H9 (cell line): ENCODE measurements at places on chromosomes 1 and 21. TPM values are rescaled to one million over a fixed set of nuclear protein-coding genes. Genes with fewer than 3 reads are reported as not detected.

DNA sequence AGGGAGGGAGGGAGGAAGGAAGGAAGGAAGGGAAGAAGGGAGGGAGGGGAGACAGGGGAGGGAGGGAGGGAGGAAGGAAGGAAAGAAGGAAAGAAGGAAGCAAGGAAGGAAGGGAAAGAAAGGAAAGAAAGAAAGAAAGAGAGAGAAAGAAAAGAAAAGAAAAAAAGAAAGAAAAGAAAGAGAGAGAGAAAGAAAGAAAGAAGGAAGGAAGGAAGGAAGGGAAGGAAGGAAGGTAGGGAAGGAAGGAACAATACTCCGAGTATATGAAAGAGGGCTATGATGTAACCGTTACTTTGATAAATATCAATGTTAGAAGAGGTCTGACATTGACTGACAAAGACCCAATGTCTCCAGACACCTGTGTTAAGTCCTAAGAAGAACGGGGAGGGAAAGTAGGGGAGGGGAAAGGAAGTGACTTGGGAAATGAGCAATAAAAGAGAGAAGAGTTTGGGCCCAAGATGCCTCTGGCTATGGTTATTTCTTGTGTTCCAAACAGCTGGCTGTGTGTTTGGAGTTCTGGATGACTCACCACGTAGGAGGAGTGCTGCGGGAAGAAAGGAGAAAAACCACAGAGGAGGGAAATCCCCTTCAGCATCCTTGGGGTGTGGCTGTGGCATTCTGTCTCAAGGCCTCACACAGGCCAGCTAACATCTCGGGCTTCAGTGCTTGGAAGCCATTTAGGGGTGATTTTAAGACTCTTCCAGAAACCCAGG, 37.0 kb upstream of the RXRG start:
- DNase-seq = no peak

Gene RAD54L
- total RNA-seq = 43.4 and 46.8 TPM in 2 replicates

Gene RUNX3
- total RNA-seq = 0.33 and 0.35 TPM in 2 replicates

- no peak for DNase-seq
Observed at GRCh38 chr1:226529891-226530290, 18.7 kb upstream of the STUM start.

DNA sequence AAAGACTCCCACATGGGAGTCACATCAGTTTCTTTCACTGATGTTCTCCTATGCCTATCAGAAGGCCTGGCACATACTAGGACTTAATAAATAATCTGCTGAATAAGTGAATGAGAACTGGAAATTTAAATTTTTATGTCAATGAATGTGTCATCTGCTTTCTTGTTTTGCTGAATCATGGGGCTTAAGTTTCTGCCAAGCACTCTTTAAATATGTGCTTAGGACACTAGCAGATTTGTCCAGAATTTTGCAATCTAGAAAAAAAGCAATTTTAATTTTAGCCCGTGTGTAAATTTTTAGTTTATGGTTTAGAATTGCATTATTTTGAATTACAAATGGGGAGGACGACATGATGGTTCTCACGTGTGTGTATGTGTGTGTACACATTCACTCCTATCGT, 803.1 kb downstream of the USP25 start:
- DNase-seq = no peak

- DNase-seq = no peak
Observed at GRCh38 chr1:172146141-172146850, 274.2 kb upstream of the C1orf105 start.

GRCh38 chr1:35574125-35574654, 1.1 kb downstream of the TFAP2E start:
- DNase-seq = no peak

- DNase-seq = no peak
Observed at GRCh38 chr1:208074353-208074752, 163.4 kb upstream of the CD34 start.

Gene ALG14
- total RNA-seq = 2.5 and 2.7 TPM in 2 replicates

Gene PRXL2B
- 40.7 and 49.6 TPM in 2 replicates for total RNA-seq

GRCh38 chr21:45643021-45643980, at the start of gene PCBP3:
Gene PCBP3 (plus strand): TSS chr21:45643725. CDS start chr21:45850086, 206,361 bp downstream.
- peak; percentile 98 for DNase-seq

Gene CAMSAP2
- total RNA-seq = 30.7 and 33.7 TPM in 2 replicates

DNA sequence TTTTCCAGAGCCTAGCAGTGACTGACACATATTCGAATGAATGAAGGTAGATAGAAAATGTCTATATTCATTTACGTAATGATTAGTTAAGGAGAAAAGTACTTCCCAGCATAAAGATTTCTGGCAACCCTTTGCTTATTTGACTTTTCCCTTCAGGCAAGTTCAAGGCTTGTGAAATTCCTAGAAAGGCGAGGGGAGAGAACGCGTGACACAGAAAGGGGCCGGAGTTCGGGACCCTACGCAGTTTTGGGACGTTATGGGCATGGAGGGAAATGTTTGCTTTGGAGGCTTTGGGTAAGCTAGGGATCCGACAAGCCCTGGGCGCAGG, 472 bp upstream of the USP25 start:
- no peak for DNase-seq

DNA sequence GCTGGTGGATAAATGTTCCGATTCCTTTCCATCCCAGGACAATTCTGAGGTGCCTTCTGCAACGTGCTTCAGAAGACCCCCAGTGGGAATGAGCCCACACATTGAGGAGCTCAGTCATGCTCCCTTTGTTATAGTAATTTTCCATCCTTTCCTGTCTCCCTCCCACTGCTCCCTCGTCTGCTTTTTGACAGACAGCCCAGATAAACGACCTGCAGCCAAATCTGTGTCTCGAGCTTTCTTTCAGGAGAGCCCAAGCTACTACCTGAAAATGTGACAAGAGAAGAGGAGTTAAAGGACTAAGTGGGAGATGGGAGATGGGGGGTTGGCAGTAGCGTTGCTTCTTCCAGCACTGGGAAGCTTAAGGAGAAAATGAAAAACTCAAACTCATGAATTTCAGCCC, 65.9 kb upstream of the LRRN2 start:
- DNase-seq = no peak

Gene LDLRAD1
- not detected in 2 replicates for total RNA-seq

Gene FLG2
- total RNA-seq = not detected in 2 replicates

GRCh38 chr1:16922885-16923431, 1.2 kb downstream of the CROCC start:
- DNase-seq = peak; percentile 25

DNA sequence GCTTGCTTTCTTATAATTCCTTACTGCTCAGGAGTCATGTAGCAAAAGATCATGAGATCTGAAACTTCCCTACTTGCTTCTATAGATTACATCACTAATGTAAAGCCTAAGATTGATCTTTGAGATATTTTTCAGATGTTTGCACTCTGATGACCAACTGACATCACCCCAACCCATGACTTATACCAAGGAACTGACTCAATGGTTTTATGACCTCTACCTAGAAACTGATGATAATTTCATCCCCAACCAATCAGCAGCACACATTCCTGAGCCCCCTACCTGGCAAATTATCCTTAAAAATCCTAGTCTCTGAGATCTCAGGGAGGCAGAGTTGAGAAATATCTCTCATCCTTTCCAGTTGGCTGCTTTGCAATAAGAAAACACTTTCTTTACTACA, 122.3 kb upstream of the CAMK1G start:
- DNase-seq = no peak

- no peak for DNase-seq
Observed at GRCh38 chr1:60547821-60548220, 474.3 kb upstream of the C1orf87 start.

Gene S100A5
- not detected in 2 replicates for total RNA-seq

- DNase-seq = no peak
Observed at GRCh38 chr1:7121622-7121988, 336.4 kb downstream of the CAMTA1 start.

GRCh38 chr1:116819081-116819480, 64.9 kb downstream of the CD2 start:
- DNase-seq = no peak

DNA sequence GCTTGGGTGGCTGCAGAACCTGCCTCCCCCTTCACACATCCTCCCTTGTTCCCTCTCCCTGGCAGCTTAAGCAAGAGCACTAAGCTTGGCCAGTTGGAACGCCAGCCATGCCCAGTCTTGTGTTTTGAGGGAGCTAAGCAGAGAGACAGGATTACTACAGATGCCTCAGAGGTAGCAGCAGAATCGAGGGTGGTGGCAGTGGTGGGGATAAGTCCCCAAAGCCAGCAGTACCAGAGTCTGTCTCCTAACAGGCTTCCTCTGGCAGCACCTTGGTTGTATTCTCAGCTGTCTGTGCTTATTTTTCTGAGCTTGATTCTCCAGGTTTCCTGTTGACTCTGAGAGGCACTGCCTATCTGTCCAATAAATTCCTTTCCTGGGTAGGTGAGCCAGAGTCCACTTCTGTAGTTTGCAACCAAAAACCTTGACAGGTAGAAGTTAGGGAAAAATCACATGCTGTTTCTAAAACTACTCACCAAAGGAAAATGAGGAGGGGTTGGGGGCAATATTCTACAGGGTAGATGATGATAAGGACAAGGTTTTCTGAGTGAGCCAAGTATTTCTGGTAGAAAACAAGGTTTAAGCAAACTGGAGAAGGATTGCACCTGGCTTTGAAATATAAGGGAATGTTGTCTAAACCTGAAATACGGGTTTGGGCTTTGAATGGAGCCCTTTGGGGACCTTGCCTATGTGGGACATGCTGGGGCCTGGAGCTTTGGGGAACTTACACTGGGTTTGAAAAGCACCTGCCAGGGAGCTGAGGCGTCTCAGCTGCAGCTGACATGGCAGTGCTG, 100.8 kb downstream of the PBX1 start:
- peak; percentile 51 for DNase-seq

Gene PTAFR
- 1.8 and 1.9 TPM in 2 replicates for total RNA-seq

DNA sequence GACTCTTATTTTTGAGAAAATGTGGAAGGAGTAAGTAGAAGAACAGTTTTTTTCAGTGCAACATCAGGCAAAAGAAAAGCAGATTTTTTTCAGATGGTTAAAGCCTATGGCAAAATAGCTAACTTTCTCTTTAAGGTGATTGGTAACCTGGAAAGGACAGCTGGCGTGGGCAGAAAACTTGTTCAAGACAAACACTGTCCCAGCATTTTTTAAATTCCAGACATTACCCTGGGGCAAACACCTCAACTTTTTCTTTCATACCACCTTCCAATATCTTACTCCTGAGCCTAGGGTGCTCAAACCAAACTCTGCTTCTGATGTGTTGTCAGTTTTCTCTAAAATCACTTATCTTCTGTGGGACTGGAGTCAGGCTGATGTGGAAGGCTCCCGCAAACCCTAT, 2.7 kb upstream of the LEPR start:
- DNase-seq = no peak

DNA sequence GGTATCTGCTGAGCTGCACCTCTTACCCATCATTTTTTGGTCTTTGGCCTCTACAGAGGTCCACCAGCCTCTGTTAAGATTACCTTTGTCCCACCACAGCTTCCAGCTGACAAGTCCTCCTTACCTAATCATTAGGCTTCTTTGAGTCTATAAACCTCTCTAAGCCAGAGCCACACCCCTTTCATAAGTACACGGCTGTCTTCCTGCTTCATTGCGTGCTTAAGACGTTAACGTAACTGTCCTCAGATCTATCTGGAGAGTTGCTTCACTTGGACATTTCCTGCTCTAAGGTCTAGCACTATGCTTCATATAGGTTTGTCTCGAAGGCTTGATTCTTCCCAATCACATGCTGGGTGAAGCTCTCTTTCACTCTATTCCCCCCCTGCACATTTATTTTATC, 71.0 kb upstream of the CACHD1 start:
- DNase-seq = no peak

DNA sequence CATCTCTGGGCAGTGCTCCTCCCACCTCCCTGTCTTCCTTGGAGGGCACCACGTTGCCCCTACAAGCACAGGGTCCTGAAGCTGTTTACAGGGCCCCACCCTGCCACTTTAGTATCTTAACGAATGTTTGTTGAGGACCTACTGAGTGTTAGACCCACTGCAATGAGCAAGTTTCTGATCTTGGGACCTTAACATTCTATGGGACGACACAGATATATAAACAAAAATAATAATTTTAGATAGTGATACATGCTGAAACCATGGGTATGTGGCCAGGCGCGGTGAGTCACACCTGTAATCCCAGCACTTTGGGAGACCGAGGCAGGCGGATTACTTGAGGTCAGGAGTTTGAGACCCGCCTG, 10.1 kb downstream of the ENTREP3 start:
- DNase-seq = no peak

Gene RXRG
- not detected in 2 replicates for total RNA-seq

Gene DAB1
- total RNA-seq = 9.2 and 9.3 TPM in 2 replicates

DNA sequence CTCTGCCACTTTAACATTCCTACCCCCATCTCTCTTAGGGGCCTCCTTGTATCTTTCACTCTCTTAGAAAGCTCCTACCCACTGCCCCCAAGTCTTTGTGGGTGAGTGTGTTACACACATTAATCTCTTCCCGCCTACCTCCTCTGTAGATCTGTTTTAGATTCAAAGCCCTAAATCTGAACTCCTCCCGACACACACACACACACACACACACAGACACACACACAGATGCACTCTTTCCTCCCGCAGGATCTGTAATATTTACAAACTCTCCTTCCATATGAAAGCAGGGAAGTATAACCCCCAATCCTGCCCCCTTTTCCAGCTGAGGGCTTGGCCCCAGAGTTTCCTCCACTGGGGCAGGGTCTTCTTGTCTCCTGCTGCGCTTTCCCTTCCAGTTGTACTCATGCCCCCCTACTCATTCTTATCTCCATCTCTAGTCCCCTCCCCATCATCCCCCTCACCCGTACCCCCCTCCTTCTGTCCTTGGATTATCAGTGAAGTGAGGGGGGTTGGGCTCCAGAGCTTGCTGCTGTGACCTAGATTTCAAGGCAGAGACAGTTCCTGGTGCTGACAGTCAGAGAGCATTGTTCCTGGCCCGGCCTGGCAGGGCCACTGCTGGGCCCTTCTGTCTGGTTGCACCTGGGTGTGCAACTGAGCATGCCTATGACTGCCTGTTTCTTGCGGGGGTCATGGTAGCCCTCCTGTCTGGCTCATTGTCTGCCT, 4.3 kb downstream of the PEA15 start:
- no peak for DNase-seq
